ENCODE measurements at places on chromosomes 2 and 18.

- no peak for DNase-seq
Measured at GRCh38 chr2:88621432-88621831, 5.8 kb downstream of the EIF2AK3 start.

- peak; percentile 70 for DNase-seq
Measured at GRCh38 chr2:145598434-145598833, 1078.5 kb upstream of the ZEB2 start.

- no peak for DNase-seq
Measured at GRCh38 chr2:222504191-222504590, 79.8 kb downstream of the SGPP2 start.

DNA sequence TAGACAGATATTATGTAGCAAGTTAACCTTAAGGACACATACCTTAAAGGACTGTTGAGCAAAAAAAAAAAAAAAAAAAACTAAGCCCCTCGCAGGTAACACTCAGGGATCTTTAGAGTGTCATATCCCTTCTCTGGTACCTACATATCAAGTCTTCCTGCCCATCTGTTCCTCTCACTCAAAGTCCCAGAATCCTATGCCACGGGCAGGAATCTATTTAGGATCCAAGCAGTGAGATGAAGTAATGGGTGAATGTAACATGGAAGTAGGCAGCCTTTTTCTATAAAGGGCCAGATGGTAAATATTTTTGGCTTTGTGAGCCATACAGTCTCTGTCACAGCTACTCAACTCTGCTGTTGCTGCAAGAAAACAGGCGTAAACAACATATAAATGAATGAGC is 496.7 kb downstream of the STK39 start:
- no peak for DNase-seq

- no peak for DNase-seq
Measured at GRCh38 chr2:80429251-80429650, 124.7 kb upstream of the LRRTM1 start.

DNA sequence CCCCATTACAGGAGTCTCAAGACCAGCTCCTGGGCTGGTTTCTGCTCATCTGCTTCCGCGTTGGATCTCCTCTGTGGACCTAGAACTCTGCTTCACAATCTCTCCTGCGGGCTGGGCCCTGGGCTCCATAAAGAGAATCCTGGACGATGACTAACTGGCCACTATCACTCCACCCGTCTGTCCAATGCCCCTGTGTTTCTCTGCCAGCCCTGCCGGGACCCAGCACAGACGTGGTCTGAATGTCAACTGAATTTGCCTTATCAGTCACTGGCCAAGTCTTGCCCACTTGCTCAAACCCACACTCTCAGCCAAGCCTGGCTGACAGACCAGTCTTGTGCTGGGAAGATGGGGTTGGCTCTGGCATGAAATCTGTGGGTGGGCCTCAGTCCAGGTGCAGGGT is 17.4 kb downstream of the KIF3C start:
- DNase-seq: no peak

GRCh38 chr2:37375741-37376288 is 31.4 kb downstream of the QPCT start:
- DNase-seq: peak; percentile 34

GRCh38 chr2:238450440-238450861 is 23.7 kb downstream of the ASB1 start:
- DNase-seq: no peak

DNA sequence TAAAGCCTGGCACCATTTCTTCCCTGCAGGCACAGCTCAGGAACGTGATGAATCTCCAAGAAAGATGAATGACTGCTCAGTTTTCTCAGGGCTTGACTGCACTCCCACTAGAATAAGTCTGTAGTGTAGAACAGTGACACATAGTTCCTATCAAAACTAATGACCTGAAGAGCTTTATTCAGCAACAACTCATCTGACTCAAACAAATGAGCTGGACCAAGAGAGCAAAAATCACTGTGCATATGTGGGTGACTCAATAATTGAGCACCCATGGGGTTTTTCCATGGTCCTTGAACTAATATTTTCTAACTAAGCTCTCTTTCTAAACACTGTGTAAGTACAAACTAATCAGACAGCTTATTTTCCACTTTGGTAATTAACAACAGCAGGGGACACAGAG is 61.1 kb upstream of the XDH start:
- DNase-seq: peak; percentile 90

DNA sequence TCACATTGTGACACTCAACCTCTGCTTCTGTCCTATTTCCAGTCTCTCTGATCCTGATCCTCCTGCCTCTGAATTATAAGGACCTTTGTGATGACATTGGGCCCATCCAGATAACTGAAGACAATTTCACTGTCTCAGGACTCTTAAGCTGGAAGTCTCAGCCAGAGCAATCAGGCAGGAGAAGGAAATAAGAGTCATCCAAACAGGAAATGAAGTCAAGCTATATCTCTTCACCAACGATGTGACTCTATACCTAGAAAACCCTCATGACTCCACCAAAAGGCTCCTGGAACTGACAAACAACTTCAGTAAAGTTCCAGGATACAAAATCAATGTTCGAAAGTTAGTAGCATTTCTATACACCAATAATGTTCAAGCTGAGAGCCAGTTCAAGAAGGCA is 29.3 kb upstream of the TWIST2 start:
- peak; percentile 27 for DNase-seq

- no peak for DNase-seq
Measured at GRCh38 chr2:58532641-58533040, 291.5 kb upstream of the FANCL start.

DNA sequence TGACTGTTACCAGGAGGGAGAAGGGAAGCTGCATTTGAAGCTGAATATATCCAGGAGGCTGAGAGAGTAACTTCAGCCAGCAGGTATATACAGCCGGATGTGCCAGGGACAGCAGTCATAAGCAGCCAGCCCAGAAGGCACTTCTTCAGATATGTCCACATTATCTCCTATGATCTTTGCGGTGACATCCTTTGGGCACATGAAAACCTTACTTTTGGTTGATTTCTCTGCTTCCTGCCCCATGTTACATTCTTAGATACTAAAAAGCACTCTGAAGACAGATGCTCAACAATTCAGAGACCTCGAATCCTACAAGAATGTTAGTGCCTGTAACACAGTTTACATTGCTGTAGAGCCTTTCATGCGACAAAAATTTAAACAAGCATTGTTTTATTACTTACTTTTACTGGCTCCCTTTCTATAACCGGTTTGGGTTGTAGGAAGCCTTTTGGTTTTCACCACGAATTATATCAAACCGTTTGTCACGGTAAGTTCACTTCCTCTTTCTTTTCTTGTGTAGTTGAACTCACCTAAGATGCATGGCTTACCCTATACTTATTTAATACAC is 50.3 kb upstream of the TLK1 start:
- DNase-seq: no peak

- DNase-seq: no peak
Measured at GRCh38 chr18:62847081-62847480, 131.7 kb downstream of the PHLPP1 start.

- no peak for DNase-seq
Measured at GRCh38 chr18:47549021-47549540, 297.6 kb upstream of the SKOR2 start.

DNA sequence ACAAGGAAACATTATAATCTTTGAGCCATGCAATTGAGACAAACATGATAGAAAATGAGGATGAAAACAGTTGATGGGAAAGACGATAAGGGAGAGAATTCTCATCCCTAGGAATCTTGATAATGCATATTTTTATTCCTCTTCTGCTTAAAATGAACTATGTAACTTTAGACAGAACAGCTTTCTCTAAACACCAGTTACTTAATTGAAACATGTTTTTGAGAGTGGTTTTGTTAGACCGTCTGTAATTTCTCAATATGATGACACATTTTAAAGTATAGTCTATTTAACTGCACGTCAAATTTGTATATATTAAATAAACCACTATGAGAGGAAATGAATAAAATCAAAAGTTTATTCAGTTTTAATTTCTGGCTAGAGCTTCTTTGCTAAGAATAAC is 1453.9 kb upstream of the NXPH2 start:
- DNase-seq: no peak

DNA sequence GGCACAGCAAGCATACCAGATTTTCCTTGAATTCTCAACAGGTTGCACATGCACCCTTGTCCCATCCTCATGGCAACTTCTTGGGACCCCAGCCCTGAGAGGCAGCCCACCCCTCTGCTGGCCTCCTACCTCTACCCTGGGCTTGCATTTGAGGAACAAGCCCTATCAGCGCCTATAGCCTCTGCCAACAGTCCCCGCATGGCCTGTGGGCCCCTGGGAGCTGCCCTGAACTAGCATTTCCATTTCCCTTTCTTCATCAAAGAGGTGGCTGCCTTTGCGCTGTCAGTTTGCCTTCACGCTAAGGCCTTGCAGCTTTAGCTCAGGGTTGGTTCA is 5.4 kb upstream of the ZAP70 start:
- DNase-seq: no peak

DNA sequence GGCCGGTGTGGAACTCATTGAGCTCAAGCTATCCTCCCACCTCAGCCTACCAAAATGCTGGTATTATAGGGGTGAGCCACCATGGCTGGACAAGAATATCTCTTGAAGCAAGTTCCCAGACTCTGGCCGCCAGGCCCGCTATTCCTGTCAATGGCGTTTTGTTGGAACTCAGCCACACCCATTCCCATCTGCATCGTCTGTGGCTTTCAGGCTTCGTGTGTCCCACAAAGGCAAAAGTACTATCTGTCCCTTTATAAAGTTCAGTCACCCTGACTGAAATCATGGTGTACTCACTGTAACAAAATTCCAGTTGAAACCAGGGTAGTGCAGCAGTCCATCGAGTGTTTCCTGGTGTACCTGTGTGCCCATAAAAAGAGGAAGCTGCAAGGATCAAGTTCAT is 96.7 kb downstream of the SH3BP4 start:
- no peak for DNase-seq

GRCh38 chr2:168574856-168575630 is 119.0 kb downstream of the CERS6 start:
- DNase-seq: no peak

- no peak for DNase-seq
Measured at GRCh38 chr2:26588576-26588975, 52.6 kb downstream of the CIB4 start.

- DNase-seq: no peak
Measured at GRCh38 chr2:223044092-223044836, 7.7 kb upstream of the KCNE4 start.
